ENCODE measurements at places on chromosomes 3 and 15.

DNA sequence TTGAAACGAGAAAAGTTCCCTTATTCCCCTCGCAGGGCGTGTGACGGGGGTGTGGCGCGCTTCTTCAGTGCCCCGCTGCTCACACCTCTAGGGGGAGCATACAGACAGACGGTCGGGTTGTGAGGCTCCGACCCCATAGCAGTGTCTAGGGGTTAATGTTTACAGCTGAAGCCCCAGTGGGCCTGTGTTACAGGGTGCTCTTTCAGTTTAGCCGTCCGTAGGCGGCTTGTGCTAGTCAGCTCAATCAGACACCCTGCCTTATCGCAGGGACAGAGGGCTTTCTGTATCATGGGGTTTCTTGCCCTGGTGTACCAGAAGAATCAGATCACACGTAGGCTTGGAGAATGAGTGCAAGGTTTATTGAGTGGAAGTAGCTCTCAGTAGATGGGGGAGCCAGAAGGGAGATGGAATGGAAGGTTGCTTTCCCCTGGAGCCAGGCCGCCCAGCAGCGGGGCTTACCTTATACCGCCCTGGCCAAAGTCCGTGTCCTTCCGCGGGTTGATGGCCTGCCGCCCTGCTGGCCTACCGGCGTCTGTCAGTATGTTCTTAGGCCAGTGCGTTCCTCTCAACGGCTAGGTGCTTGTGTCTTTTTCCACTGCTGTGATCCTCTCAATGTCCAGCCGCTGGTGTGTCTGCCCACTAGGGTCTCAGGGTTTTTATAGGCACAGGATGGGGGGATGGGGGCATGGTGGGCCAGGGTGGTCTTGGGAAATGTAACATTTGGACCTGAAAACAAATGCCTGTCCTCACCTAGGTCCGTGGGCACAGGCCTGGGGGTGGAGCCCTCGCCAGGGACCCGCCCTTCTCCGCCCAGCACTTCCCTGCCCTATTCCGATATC is 32.2 kb upstream of the ACP3 start:
- no peak for DNase-seq

- no peak for DNase-seq
Measured at GRCh38 chr15:42253300-42253699, 19.7 kb upstream of the GANC start.

DNA sequence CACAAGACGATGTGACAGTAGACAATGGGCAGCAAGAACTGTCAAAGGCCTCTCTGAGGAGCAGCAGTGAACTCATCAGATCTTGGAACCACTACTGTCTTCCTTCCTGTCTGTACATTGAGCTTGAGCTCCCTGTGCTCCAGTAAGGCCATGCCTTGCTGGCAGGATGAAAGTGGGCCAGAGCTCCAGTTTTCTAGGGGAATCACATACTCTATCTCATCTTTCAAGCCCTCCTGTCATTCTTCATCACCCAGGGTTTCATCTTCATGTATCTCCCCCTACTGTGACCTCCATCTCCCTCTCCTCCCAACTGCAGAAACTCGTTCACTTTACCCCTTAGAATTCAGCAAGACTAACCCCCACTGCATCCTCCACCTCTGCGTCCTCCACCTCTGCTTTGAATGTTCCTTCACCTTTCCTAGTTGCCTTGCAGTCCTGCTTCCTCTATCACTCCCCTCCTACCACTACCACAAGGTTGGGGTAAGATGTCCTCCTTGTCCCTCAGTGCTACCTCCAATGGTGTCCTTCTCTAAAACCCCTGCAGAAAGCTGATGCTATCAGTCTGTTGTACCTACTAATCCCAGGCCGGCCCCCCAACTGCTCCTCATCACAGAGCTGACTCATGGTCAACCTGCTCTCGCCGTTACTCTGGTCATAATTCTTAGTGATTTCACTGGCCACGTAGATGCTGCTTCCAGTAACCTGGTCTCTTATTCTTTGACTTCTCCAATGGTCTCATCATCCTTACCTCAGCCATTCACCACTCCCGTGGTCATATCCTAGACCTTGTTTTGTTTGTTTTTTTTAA is 22.3 kb downstream of the NKIRAS1 start:
- DNase-seq: no peak

- no peak for DNase-seq
Measured at GRCh38 chr3:47227678-47228077, 54.9 kb downstream of the KIF9 start.

DNA sequence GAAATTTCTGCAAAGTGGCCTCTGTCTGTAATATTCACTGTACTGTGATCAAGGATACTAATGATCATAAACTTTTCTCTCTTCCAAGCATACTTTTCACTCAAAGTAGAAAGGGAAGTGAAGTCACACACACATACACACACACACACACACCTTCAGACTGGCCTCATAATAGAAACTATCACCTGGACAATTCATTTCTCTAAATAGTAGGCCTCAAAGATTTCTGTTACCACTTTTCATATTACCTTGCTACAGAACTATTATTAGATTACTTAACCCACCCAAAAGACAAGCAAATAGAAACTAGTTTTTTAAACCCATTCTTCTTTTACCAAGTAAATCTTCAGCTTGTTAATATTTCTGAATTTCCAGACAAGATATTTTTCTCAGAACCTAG is 12.2 kb downstream of the CPB1 start:
- DNase-seq: no peak

DNA sequence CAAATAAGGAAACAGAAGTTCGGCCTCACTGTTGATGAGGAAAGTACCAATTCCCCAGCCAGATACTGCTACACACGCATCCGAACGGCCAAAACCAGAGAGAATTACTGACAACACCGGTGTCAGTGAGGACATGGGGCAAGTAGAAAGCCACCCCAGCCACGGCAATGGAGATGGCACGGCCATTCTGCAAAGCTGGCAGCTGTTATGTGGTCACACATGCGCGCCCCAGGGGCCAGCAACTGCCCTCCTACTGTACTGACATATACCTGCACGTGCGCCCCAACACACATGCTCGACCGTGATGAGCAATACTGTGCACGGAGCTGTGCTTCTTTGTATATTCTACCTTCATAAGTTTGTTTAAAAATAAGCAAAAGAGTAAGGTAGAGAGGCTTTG is 217.4 kb downstream of the ADAMTS17 start:
- DNase-seq: no peak

DNA sequence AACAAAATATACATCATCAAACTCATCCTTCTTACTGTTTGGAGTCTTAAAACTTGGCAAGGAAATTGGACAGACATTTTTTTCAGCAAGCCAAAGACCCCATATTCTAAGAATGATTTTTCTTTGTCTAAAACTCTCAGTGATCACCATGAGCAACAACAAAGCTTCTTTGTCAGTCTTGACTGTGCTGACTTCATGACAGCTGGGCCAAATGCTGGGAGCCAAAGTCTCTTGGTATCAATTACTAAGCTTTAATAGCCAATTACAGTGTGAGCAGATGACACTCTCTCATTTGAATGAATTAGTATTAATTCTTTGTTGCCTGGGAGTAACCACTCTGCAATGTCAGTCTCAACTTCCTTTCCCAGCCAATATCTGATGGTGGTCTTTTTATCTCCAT is 48.1 kb upstream of the GK5 start:
- no peak for DNase-seq

DNA sequence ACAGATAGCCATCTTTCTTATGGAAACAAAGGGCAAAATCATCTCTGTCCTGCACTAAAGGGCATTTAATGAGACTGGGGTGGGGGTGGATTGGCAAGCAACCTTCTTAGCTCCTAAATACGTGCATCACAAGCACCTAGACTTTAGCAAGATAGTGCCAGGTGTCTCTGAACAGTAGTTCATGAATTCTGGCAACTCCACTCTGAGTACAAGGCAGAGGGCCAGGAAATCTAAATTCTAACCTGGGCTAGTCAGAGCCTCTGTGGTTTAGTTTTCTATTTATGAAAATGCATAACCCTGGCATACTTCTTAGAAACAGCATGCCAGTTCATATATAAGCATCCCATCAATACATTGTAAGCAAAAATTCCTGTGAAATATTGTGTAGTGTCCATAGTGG is 788.5 kb downstream of the MCTP2 start:
- DNase-seq: no peak

- no peak for DNase-seq
Measured at GRCh38 chr3:98712726-98713125, 50.4 kb upstream of the ST3GAL6 start.

DNA sequence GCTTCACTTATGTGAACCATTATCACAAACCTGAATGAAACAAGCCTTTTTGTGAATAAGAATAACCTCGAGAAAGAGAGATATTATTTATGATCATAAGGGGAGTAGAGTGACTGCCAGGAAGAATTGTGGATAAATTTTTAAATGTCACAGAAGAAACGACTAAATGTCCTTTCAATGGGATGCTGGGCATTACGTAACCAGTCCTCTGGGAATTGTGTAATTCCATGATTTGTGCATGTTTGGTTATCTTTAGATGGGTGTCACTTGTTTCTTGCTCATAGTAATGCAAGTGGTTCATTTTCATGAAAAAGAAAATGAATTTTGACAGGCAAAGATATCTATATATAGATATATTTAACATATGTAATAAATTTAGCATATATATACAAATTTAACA is 379.5 kb upstream of the AGTR1 start:
- no peak for DNase-seq

- no peak for DNase-seq
Measured at GRCh38 chr3:81997390-81997789, 235.9 kb upstream of the GBE1 start.

GRCh38 chr15:85810075-85810474 is 15.3 kb upstream of the KLHL25 start:
- no peak for DNase-seq

DNA sequence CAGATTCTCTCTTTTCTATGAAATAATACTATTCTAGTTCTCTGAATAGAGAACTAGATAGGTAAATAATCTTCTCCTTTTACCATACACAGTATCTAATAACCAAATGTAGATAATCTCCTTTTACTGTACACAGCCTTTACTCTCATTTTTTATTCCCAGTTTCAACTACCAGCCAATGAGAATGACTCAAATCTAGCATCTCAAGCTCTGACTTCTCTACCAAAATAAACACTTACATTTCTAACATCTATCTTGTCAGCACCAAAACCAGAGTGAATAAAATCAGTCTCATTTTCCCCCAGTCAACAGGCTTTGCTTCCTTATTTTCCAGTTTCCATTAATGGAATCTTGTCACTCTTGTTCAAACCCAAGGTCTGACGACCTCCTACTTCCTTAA is 36.9 kb downstream of the LRRFIP2 start:
- DNase-seq: no peak

Data from NCI-H1417 (cell line).